ENCODE measurements at places on chromosomes 16 and 17. TPM values are rescaled to one million over a fixed set of nuclear protein-coding genes. Genes with fewer than 3 reads are reported as not detected.

The LAT gene
- 440 TPM for total RNA-seq

The NUPR1 gene
- not detected for total RNA-seq

The CDK5R1 gene
- total RNA-seq, result 8.1 TPM

The OTOP3 gene
- not detected for total RNA-seq

The NEUROD2 gene
- not detected for total RNA-seq

The EFCAB5 gene
- 0.63 TPM for total RNA-seq
